ENCODE measurements at places on chromosomes 3 and 15.
A peak's percentile ranks its signal among the peaks of the same experiment; 100 is the strongest.

DNA sequence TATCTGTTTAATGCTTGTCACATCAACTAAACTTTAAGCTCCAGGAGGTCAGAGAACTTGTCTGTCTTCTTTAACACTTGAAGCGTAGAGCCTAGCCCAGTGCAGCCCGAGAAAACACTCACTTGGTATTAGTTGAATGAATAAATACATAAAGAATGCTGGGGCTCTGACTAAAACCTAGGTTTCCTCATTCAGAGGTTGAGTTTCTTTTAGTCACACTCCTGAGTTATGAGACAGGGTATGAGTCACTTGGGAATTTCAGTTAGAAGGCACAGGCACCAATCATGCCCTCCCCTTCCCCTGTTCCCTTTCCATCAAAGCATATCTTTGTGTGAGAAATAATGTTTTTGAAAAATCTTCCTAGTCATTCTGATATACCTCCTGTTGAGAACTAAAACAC is 589.8 kb upstream of the DPPA4 start:
- peak; percentile 94 for DNase-seq

DNA sequence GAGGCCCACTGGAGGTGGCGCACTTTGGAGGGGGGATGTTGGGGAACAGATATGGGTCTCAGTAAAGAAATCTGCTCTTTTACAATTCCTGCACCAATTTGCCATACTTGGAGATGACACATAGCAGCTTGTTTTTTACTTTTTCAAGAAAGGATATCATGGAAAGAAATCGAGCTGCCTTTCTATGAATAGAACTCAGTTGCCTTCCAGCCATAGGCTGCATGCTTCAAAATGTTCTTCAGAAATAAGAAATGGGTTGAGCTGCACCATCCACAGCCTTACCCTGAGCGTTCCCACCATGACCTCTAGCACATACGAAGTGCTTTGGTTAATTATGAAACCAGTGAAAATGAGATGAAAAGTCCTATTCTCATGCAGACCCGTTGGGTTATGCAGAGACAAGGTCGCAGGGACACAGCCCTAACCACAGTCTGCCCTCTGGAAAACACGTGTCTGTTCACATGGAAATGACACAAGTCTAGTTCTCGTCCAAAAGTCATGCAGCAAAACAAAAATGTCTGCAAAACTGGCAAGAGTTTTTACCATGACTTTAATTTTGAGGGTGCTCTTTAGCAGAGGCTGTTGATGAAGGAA is 36.3 kb downstream of the NGRN start:
- DNase-seq, result no peak

GRCh38 chr15:58148633-58149445 is 10.7 kb downstream of the AQP9 start:
- DNase-seq, result no peak

GRCh38 chr3:72407766-72408165 is 440.5 kb downstream of the SHQ1 start:
- no peak for DNase-seq

DNA sequence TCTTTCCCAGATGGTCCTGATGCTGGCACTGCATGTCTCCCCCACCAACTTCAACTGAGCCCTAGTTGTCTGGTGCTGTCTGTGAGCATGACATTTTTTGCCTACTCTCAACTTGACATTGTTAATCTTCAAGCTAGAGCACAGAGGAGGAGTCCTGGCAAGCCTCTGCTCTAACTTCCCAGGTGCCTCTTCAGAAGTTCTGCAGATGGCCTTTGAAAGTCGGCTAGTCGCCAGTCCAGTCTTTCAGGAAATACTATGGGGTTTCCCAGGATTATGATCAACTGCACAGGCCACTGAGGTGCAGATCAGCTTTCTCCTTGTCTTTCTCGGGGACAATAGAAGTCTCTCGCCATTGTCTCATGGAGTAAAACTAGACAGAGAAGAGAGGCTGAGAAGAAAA is 86.7 kb downstream of the ST8SIA2 start:
- DNase-seq, result no peak

DNA sequence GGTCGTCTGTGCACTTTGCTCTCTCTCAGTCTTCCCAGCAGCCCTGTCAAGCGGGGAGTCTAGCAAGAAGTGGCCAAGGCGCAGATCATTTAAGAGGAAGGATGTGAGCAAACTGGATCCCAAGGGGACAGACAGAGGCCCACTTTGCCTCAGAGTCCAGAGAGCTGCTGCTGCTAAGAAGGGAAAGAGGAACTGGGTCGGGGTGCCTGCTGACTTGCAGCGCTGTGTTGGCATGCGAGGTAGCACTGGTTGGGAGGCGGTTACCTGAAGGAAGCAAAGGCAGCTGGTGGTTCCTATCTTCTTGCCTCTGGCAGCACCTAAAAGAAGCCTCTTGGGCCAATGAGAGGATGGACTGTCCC is 28.1 kb downstream of the SMAD3 start:
- no peak for DNase-seq

- DNase-seq, result no peak
These were observed 83.6 kb upstream of the FXR1 start for GRCh38 chr3:180828723-180829408.

DNA sequence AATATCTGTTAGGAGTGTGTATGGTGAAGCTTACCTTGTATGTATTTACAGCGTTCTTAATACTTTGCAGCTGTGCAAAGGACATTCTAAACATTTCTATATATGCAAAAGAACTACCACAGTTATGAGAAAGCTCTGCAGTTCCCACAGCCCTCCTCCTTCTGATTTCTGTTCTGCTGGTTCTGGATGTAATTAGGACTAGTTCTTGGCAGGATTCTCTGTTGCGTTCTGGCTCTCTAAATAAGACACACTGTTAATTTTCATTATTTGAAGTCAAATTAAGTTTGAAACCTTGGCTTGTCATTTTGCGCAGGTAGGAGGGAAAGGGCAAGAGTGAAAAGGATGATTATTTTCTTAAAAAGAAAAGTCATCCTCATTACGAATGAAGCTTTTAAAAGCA is 76.4 kb downstream of the FNDC3B start:
- DNase-seq, result no peak

- peak; percentile 47 for DNase-seq
These were observed 46.2 kb downstream of the TPRA1 start for GRCh38 chr3:127544192-127544802.

GRCh38 chr3:124234852-124235252 is 242.9 kb upstream of the ROPN1 start:
- no peak for DNase-seq

- DNase-seq, result no peak
These were observed 52.4 kb downstream of the SLC9A9 start for GRCh38 chr3:143795874-143796273.

DNA sequence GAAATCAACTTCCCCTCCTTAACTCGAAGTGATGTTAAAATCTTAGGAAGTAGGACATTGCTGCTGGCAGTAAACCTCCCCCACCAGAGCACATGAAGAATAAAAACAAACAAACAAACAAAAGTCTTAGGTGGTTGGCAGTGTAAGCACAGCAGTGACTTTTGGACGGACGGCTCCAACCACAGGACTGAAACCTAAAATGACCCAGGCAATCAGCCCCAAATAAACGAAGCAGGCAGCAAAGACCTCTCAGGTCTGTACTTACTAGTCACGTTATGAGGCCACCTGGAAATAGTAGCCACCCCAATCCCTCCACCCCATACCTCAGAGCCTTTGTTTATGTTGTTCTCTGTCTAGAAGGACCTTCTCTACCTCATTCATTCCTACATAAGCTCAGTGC is 33.5 kb upstream of the HES1 start:
- DNase-seq, result no peak

- peak; percentile 96 for DNase-seq
These were observed 68.0 kb downstream of the C3orf70 start for GRCh38 chr3:185084901-185085300.

- DNase-seq, result no peak
These were observed 3.1 kb upstream of the ABTB1 start for GRCh38 chr3:127669541-127670228.

DNA sequence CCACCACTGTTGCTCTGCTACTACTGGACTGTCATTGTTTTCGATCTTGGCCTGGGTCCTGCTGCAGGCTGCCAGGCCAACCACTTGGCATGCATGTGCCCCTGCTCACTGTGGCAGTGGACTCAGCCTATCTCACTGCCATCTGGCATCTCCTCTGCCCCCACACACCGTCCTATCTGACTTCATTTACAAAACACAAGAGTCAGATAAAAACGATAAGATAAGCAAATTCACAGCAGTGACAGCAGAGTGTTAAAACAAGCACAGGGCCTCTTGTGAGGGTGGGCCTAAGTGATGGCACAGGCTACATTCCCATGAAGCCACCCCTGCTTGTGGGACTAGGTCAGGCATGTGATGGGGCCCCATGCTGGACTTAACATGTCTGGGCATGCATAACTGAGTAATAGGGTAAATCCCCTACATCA is 68.1 kb downstream of the CRYGS start:
- DNase-seq, result no peak

GRCh38 chr3:115623044-115623868 is at the start of gene GAP43:
TSS of gene GAP43 (plus strand) at chr3:115623510. CDS start at chr3:115623690, 180 bp downstream.
- DNase-seq, result peak; percentile 74

GRCh38 chr3:47556351-47556750 is 22.3 kb downstream of the CSPG5 start:
- DNase-seq, result no peak

DNA sequence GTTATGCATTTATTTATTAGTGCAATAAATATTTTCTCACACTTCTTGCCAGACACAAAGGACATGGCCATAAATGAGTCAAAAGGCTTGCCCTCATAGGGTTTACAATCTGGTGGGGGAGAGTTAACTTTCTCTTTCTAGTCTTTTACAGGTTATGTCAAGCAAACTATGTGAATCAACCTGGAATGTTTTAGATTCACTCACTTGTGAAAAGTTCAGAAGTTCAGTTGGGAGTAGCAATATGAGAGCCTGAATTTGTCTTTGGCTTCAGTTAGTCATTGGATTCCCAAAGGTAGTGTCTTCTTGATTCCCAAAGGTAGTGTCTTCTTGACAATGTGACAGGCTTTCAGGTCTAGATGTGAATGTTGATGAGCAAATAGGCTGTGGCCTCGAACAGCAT is 264.8 kb downstream of the SOX2 start:
- DNase-seq, result no peak

- DNase-seq, result no peak
These were observed 2.6 kb downstream of the MFSD1 start for GRCh38 chr3:158804441-158804840.

GRCh38 chr3:48475188-48475587 is 28.7 kb downstream of the ATRIP start:
- DNase-seq, result no peak

- DNase-seq, result no peak
These were observed 45.5 kb downstream of the HPS3 start for GRCh38 chr3:149174901-149175300.

- no peak for DNase-seq
These were observed 258.5 kb downstream of the PDCD6IP start for GRCh38 chr3:34056951-34057390.

DNA sequence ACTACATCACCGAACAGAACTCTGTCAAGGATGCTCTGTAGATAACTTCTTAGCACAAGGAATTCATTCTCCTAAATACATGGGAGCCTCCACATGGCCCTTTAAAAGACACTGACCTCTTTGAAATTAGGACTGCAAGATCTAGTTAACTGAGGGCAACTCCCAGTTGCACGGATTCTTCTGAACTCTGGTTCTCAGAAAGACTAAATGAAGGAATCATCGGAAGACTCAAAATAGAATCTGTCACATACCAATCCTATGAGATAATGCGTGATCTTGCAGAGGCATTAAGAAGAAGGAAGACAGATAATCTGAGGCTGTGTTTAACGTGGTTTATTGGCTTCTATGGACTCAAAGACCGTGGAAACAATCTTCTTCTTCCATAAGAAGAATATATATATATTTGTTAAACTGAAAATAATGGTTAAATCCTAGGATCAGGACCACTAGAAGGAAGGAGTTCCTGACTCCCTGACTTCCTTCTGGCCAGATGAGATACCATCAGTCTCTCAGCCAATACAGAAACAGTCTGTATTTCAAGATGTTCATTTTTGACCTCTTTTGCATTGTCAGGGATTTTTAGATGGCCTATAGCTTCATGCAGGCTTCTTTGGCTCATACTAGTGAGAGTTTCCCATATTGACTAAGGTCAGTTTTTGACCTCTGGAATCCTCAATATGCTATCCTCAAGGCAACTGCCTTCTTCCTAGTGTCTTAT is 33.9 kb upstream of the TBC1D23 start:
- peak; percentile 60 for DNase-seq

- DNase-seq, result peak; percentile 39
These were observed 15.0 kb downstream of the IL12A start for GRCh38 chr3:160003520-160004128.

DNA sequence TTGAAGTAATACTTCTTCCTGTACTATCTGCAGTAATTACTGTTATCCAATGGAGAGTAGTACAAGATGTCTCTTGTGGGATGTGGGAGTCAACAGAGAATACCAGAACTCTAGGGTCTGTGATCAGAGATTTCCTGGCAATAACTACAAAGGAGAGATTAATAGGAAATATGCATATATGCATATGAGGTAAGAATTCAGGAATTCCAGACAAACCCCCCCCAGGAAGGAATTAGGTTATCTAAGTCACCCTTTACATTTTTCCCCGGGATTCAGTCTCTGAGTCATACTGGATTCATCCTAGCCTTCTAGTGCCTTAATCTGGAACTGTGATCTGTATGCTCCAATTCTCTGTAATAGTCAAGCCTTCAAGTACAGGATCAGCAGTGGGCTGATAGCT is 49.4 kb downstream of the GTF2E1 start:
- peak; percentile 71 for DNase-seq

DNA sequence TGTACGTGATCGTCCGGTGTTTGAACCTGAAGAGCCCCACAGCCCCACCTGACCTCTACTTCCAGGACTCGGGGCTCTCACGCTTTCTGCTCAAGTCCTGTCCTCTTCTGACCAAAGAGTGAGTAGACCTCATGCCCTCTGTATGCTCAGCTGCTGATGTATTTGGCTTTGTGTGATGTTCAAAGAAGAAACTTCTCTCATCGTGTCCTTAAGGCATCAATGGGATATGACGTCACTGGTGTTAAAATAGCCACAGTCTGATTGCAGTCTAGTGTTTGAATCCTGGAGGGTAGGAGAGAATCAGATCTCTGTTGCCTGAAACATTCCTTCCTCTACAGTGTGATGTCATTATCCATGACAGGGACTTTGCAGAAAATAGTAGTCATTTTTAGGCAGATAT is 28.1 kb downstream of the ABHD2 start:
- no peak for DNase-seq

Measured in HFFc6 (cell line).